Myometrial cell (primary cell): ENCODE measurements at places on chromosomes 3 and 15. TPM values are rescaled to one million over a fixed set of nuclear protein-coding genes. Genes with fewer than 3 reads are reported as not detected.

MYZAP gene
- 4.3 and 6.7 TPM in 2 replicates for total RNA-seq

HRG gene
- not detected in 2 replicates for total RNA-seq

LTF gene
- total RNA-seq: not detected in 2 replicates

ATP10A gene
- not detected in 2 replicates for total RNA-seq
